OCI-LY7 (cell line): ENCODE measurements at places on chromosomes 2 and 18. TPM values are rescaled to one million over a fixed set of nuclear protein-coding genes. Genes with fewer than 3 reads are reported as not detected.

Gene UNC80
- not detected in 2 replicates for total RNA-seq

DNA sequence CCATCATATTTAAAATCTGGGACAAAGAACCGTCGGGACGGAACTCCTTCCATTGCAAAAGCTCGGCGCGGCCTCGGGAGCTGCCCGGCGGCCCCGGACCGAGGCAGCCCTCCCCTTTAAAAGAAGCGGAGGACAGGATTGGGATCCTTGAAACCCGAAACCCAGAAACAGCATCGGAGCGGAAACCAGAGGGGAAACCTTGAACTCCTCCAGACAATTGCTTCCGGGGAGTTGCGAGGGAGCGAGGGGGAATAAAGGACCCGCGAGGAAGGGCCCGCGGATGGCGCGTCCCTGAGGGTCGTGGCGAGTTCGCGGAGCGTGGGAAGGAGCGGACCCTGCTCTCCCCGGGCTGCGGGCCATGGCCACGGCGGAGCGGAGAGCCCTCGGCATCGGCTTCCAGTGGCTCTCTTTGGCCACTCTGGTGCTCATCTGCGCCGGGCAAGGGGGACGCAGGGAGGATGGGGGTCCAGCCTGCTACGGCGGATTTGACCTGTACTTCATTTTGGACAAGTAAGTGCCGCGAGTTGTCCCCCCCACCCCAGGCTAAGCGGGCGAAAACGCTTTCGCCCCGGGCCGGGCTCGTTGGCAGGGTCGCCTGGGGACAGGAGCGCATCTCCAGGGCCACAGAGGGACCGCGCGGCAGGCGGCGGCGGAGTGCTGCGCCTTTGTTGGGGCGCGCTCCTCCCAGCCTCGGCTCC, at the start of gene ANTXR1:
ANTXR1 (plus strand) TSS at position 38 of the 698 bp plus-strand sequence; CDS start at position 359, 321 bp downstream.
- DNase-seq: no peak

Gene RIT2
- not detected in 2 replicates for total RNA-seq

DNA sequence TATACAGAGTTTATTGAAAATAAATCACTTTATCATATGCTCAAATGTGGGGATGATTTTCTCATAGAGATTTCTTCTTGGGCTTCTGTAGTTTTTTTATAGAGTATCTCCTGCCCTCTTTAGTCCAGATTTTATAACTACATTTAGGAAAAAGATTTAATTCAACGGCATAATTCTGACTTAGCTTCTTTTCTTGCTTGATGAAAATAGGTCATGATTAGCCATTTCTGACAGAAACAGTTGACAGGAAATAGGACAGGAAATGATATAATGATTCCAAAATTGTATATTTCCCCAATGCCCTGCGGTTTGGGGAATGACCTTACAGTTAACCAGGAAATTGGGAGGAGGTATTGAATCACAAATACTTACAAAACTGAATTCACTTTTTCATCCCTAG, 1531.9 kb upstream of the ACVR2A start:
- DNase-seq: no peak

Gene FAM237A
- not detected in 2 replicates for total RNA-seq

DNA sequence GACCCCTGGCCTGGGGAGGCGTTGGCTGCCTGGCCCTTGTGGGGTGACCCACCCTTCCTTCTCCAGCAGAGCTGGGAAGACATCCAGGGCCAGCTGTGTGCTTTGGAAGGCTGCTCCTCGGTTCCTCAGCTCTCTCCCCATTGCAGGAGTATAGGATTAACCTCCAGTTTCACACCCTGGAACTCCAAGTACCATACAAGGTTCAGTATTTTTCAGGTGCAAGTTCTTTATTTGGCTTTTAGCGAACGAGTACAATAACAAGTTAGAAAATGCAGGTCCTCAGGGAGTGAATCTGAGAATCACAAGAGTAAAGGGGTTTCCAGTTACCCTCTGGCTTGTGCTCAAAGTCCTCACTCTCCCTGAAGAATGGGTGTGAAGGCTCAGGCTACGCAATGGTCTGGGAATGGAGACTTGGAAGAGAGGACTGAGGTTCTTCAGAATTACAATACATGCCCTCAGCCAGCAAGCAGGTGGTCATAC, 101.2 kb downstream of the APOB start:
- DNase-seq: no peak

GRCh38 chr2:186205254-186205911, 280.7 kb upstream of the ZC3H15 start:
- no peak for DNase-seq

GRCh38 chr18:48064978-48065600, 134.6 kb upstream of the SMAD2 start:
- DNase-seq: no peak

Gene AQP4
- total RNA-seq: not detected in 2 replicates

- DNase-seq: no peak
Observed at GRCh38 chr2:102422910-102423309, at the start of gene IL18RAP. Gene IL18RAP (plus strand): TSS chr2:102423160. CDS start chr2:102423278, 118 bp downstream.

- DNase-seq: no peak
Observed at GRCh38 chr18:78899241-78899640, 80.4 kb upstream of the SALL3 start.

Gene FARSB
- 44.5 and 46.7 TPM in 2 replicates for total RNA-seq

- DNase-seq: no peak
Observed at GRCh38 chr18:61869636-61870035, 23.2 kb downstream of the RNF152 start.
